ENCODE measurements at places on chromosomes 12 and 14.

GRCh38 chr14:56118611-56119181 lies 485 bp downstream of the PELI2 start:
- DNase-seq, result no peak

GRCh38 chr14:20798318-20798717 lies 4.3 kb downstream of the RNASE1 start:
- no peak for DNase-seq

DNA sequence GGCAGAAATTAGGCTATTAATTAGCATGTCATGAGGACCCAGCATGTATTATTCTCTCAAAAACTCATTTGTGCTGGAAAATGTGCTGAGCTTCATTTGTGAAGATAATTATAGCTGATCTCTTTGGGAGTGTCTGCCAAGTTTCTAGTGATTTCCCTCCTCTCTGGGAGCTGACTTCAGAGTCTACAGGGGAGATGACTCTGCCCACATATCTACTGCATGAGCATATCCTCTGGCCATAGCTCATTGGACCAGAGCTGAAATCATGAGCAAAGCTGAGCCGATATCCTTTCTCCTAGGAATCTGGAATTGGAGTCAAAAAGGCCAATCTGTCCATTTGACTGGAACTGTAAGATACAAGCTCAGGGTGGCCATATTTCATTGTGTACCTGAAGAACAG lies 5.9 kb downstream of the CCDC198 start:
- no peak for DNase-seq

DNA sequence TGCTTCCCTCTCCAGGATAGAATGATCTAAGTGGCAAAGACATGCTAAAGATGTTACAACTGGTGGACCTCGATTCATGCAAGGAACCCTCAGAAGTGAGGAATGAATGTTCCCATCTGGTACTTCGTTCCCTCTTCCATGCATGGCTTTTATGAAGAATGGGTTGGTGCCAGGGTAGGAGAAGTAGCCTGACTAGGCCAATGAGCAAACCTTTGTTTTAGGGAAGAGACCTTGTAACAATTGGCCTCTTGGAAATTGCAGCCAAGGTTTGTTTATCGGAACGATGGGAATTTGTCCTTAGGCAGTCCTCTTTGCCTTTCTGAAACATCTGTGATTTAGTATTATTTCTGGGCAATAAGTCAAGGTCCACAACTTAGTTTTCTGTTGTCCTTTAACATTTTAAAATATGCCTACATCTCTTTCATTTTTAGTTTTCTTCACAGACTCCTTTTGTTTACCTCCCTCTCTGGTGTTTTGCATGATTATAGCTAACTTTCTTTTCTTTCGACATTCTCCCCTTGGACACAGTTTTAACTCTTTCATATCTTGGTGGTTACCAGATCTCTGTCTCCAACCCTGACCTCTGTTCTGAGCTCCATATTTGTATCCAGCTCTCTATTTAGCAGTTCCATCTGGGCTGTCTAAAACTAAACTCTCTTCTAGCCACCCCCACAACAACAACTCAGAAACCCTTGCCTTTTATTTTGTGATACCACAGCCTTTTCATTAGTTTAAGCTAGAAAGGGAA lies 70.0 kb downstream of the DIP2B start:
- DNase-seq, result no peak

DNA sequence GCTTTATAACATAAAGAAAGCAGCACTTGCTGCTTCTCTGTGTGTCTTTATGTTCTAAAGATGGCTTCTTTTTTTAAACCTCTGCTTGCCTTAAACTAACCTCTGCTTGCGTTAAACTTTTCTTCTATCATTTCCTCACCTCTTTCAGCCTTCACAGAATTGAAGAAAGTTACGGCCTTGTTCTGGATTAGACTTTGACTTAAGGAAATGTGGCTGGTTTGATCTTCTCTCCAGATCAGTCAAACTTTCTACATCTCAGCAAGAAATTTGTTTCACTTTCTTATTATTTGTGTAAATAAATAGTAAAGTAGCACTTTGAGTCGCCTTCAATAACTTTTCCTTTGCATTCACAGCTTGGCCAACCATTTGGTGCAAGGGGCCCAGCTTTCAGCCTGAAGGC lies 64.2 kb downstream of the CMAS start:
- no peak for DNase-seq

DNA sequence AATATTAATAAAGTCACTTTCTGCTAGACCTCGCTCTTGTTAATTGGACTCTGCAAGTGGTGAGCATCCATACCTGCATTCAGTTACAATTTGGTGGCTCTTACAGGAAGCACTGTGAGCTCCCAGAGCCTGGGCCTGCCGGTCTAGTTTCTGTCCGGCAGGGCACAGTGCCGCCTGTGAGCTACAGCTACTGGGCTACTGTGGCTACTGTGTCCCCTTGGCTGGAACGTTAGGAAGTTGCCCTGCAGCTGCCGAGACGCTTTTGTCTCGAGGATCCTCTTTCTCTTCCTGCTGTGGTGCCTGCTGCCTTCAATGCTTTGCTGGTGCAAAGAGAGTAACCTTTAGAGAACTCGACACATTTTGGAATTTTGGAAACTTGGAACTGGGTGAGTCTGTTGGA lies 44.6 kb upstream of the PTGDR start:
- DNase-seq, result no peak

DNA sequence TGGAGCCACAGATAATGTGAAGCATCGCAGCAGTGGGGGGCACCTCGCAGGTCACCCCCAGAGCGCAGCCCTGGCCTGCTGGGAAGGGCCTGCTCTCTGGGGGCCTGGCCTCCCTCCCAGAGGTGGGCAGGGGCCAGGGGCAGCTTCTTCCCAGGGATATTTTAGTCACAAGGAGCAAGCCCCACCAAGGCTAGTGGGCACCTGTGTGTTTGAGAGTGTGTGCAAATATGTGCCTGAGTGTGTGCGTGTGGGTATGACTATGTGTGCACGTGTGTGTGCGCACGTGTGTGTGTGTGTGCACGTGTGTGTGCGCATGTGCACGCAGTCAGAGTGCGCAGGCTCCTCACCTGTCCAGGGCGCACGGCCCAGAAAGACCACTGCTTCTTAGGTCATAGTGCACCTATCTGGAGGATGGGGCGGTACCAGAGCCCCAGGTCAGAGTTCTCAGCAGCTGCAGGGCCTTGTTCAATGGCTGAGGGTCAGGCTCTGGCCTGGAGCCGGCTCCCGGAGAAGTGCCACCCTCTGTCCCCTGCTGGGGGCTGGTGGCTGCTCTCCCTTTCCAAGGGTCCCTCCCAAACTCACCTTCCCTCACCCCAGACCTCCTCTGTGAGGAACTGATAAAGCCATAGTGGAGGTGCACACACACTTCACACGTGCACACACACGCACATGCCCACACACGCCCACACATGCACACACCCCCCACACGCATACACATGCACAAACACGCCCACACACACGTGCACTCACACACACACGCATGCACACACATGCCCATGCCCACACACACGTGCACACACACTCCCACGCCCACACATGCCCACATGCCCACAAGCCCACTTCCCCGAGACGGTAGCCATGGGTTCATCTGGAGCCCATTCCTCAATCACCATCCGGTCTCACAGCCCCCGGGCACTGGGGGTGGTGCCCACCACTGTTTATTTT lies 128.5 kb downstream of the KIF26A start:
- no peak for DNase-seq

GRCh38 chr12:72723732-72724131 lies 451.6 kb downstream of the TRHDE start:
- DNase-seq, result no peak

- DNase-seq, result no peak
Measured at GRCh38 chr12:48863291-48863690, 2.4 kb downstream of the RND1 start.

GRCh38 chr12:52082026-52082668 lies 2.6 kb downstream of the SMIM41 start:
- no peak for DNase-seq

DNA sequence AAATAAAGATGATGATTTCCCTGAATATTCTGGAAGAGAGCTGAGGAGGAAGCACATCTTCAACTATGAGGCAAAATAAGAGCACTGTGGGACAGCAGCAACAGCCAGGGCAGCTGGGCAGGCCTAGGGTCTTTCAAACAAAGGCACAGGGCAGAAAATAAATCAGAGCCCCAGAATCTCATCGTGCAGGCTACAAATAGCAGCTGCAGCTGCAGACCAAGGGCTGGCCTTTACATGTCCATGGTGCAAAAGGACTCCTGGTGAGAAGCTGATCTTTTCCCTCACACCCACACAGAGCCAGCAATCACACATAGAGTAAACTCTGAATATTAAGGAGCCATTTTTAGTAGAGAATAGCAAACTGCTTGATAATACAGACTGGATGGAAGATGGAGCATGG lies 13.6 kb upstream of the MYBPC1 start:
- DNase-seq, result no peak

- no peak for DNase-seq
Measured at GRCh38 chr14:71737760-71738159, 194.5 kb upstream of the RGS6 start.

- DNase-seq, result peak; percentile 95
Measured at GRCh38 chr12:78938341-78939084, 73.9 kb downstream of the SYT1 start.

- DNase-seq, result no peak
Measured at GRCh38 chr14:45156067-45156466, 20.3 kb downstream of the FANCM start.

GRCh38 chr12:16467272-16467671 lies 119.8 kb downstream of the MGST1 start:
- DNase-seq, result no peak

GRCh38 chr14:54918427-54918826 lies 15.8 kb upstream of the GCH1 start:
- DNase-seq, result no peak

DNA sequence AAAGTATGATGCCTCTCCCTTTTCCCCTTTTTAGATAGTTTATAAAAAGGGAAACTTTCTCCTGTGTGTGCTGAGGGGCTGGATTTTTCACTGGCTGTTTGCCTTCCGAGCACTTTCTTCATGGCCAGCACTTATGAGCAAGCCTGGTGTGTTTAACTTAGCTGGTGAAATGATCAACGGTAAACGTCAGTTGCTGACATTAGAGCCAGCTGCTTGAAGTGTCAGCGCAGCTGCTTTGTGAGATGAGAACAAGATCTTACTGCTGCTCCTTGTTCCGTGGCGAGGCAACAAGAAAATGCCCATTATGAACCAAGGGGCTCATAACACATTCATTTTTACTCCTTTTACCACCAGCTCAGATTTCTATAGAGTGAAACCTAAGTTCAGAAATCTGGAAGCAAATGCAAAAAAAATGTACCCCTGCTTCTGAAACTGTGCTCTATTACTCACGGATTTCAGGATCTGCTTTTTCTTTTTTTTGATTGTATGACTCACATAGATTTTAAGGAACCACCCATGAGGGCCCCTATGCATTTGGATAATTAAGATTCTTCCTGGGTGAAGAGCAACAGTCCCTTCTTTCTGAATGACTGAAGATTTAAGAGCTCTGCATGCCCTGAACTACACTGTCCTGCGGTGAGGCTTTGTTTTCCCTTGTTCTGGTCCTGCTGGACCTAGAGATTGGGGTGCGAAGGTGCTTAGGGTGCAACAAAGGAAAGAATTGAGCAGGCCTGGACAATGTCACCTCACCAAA lies 74.3 kb upstream of the CPM start:
- DNase-seq, result peak; percentile 38

GRCh38 chr12:116303929-116304328 lies 26.4 kb upstream of the MED13L start:
- DNase-seq, result no peak

- DNase-seq, result no peak
Measured at GRCh38 chr12:96177013-96177412, 17.2 kb upstream of the ELK3 start.

DNA sequence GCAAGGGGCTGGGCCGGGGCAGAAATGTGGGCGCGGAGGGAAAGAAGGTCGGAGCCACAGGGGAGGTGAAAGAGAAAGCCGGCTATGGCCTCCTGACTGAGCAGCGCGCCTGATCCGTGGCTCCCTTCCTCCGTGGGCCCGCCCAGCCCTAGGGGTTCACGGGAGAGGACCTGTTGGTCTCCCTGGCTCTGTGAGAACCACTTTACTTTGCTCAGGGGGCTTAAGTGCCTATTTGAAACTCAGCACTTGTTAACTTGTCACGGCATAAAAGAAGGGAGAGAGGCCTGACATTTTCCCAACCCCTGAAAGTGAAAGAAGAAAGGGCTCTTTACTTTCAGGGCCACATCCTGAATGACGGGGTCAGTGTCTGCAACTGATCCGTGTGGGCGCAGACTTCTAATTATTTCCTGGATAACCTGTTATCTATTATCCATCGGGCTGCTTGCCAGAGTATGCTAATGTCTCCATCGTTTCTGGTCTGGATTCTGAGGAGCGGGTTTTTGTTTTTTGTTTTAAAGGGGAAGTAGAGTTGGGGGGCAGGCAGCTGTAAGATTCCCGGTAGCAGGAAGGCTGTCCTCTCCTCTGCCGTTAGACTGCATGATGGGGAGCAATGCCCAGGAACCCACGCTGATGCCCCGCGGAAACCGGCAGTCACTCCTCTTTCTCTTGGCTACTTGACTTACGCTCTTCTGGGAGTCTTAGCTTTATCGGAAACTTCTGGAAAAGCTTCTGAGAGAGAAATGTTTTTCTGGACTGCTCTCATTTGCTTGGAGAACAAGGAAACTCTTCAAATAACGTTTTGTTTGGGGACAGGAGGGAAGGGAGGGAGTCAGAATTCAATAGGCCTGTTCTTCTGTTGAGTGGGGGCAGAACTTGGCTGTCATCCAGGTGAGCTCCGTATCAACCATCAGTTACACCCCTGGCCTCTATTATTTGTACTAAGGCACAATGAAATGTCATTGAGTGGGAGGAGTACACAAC lies 127.7 kb upstream of the MAX start:
- DNase-seq, result peak; percentile 94

DNA sequence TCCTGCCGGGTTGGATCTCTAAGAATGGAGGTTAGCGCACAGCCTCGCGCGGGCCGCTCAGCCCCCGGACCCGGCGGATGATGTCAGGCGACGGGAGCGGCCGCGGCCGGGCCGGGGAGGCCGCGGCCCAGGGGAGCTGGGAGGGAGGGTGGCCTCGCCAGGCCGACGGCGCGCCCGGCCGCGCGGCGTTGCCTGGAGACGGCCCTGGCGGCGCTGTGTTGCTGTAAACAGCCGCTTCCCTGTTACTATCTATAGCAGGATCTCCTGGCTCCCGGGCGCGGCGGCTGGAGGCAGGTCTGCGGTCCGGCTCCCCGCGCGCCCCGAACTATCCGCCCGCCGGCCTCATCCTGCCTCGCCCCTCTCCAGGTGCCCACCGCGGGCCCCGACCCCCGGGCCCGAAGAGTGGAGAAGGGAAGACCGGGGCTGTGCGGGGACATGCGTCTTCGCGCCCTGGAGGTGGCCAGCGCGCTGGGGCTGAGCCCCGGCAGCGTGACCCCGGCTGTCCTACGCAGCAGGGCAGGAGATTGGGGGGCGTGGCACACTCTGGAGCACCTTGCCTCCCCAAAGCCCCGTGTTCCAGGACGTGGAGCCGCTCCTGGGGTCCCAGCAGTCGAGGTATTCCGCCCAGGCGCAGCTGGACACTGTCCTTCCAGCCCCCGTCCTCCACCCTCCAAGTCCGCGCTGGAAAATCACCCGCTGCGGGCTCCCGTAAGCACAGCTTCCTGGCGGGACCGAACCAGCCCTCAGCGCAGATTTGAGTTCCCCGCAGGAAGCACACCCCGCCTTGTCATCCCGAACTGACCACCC lies 1.4 kb upstream of the FOS start:
- peak; percentile 63 for DNase-seq
